GM12864 (cell line): ENCODE measurements at places on chromosomes 11 and 22.
A peak's percentile ranks its signal among the peaks of the same experiment; 100 is the strongest.

- no peak for DNase-seq
These were observed 71.2 kb downstream of the PHF21A start for GRCh38 chr11:46050003-46050461.

GRCh38 chr11:17722000-17722643 lies 2.8 kb downstream of the MYOD1 start:
- no peak for DNase-seq

GRCh38 chr11:20007386-20007785 lies 152.9 kb downstream of the DBX1 start:
- no peak for DNase-seq

- peak; percentile 24 for DNase-seq
These were observed 11.3 kb upstream of the MOGAT2 start for GRCh38 chr11:75706260-75706729.

DNA sequence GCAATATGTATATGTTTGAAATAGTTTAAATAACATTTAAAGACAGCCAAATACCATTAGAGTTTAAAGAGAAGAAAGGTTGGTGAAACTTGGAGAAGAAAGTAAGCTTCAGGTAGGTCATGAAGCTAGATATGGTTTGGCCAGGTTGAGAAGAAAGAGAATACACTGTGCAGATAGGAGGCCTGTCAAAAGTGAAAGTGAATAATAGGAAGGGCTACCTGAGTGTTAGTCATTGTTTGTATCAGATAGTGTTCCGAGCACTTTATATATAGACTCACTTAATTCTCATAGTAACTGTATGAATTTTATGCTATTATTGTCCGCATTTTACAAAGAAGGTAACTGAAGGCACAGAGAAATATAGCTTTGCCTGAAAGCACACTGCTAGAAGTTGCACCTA lies 56.9 kb downstream of the USP47 start:
- DNase-seq: no peak

GRCh38 chr11:87976009-87976408 lies 199.2 kb downstream of the RAB38 start:
- no peak for DNase-seq

DNA sequence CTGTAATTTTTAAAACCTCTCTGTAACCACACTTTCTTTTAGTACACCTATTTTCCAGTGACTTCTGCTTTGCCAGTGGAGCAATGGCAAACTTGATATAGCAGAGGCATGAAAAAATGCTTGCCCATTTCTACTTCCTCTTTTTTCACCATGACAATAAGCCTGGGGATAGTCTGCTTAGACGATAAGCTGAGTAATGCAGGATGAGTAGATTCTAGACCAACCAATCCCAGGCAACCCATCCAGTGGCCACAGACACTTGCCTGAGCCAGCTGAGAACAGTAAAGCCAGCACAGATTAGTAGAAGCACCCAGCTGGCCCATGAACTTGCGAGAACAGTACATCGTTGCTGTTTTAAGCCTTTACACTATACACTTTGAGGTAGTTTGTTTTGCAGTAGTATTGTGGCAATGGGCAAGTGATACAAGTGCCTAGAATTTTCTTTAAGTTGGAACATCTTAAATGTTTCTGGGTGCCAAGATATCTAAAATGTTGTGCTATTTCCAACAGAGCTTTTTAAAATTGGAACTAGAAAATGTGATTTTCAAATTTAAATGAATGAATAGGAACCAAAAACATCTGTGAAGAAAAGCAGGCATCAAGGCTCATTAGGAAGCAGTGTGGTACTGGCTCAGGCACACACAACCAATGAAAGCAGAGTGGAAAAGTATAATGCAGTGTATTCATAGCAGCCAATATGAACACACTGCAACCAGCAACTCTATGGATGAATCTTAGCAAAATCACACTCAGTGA lies 37.7 kb downstream of the DDI1 start:
- DNase-seq: peak; percentile 33

GRCh38 chr22:49015993-49016908 lies 811.4 kb downstream of the BRD1 start:
- no peak for DNase-seq

DNA sequence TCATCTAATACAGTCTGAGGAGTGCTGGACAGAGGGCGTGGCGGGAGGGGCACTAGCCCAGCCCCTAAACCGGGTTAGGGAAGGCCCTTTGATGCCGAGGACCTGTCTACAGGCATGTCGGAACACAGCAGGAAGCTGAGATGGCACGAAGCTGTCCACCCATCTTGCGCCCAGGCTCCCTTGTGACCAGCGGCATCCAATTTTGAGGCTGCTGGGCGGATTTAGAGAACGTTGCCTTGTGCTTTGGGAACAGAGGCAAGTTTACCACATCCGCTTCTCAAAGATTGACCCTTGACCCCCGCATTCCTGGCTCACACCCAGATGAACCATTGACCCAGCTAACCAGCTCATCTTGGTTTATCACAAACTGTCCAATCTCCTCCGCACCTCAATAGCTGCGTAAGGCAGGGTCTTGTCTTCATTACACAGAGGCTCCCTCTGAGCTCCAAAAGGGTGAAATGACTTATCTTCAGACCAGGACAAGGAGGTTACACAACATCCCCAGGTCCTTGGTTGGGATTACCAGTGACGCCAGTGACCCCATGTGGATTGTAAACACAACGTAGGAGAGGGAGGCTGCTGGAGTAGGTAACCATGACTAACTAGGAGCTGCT lies 4.5 kb downstream of the FAM83F start:
- DNase-seq: no peak

GRCh38 chr11:71991494-71991893 lies 7.2 kb upstream of the IL18BP start:
- DNase-seq: peak; percentile 91

- no peak for DNase-seq
These were observed 1.5 kb upstream of the ANKRD13D start for GRCh38 chr11:67287355-67288197.

DNA sequence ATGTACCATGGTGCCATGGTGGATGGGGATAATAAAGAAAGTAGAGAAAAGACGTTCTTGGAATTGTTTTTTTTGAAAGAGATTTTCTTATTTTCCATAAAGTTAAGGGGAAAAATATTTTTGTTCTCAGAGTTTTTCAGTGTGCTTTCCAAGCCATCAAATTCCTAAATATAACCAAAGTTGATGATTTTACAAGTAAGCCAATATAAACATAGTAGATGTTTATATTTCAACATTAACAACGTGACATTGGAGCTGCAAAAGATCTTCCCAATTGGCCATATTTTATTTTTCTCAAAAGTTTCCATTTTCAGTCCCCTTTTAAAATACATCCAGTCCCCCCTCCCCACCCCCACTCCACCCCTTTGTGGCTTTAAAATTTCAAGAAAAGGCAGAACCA lies 80.9 kb upstream of the PICALM start:
- DNase-seq: no peak

- no peak for DNase-seq
These were observed 14.8 kb upstream of the SPATA19 start for GRCh38 chr11:133860151-133860550.

DNA sequence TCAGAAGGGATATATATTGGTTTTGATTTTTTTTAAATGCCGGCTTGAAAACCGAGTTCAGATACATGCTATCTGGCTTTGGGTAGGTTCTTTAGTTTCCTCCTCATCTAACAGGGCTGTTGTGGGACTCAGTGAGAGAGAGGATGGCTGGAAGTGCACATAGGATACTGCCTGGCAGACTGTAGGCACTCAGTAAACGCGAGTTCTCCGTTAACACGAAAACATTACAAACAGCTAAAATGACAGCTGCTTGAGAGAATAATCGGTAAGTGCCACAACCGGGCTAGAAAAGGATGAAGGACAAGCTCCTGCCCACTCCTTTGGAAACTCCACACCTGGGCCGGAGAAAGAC lies 369 bp downstream of the XRRA1 start:
- DNase-seq: no peak

GRCh38 chr11:78313898-78314297 lies 103.7 kb downstream of the GAB2 start:
- no peak for DNase-seq

DNA sequence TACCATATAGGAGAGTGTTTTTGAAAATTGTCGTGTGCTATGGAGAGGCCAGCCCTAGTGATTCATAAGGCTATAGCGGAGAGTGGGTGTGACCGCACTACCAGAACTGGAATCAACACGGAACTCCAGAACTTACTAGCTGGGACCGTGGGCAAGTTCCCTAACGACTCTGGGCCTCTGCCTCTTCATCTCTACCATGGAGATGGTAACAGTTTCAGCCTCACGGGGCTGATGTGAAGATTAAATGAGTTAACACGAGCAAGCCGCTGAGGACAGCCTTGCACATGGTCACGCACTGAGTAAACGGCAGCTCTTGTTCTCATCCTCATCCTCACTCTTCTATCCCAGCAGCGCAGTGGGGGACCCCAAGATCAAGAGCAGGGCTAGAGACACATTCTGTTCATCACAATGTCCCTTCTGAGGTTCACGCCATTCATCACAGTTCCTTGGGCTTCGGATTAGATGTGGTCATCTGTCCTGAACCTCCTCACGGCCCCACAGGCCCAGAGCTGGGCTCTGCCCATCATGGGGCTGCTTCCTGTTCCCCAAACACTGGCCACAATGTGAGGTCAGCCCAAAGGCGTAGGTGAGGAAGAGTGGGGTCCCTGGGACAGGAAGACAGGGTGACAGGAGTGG lies 47.2 kb upstream of the CD5 start:
- no peak for DNase-seq

- DNase-seq: no peak
These were observed 27.6 kb upstream of the SLC35C1 start for GRCh38 chr11:45777127-45777969.

GRCh38 chr11:62694455-62695167 lies 5.3 kb upstream of the LRRN4CL start:
- DNase-seq: no peak

GRCh38 chr11:9016916-9017642 lies 13.3 kb upstream of the NRIP3 start:
- no peak for DNase-seq
